ENCODE measurements at places on chromosomes 13 and 19. TPM values are rescaled to one million over a fixed set of nuclear protein-coding genes. Genes with fewer than 3 reads are reported as not detected.
A peak's percentile ranks its signal among the peaks of the same experiment; 100 is the strongest.

Gene ZIC2
- 0.15 TPM for total RNA-seq

Gene ZGLP1
- 3.3 TPM for total RNA-seq

Gene RBM42
- total RNA-seq = 51.4 TPM

Gene HSH2D
- total RNA-seq = 5.7 TPM

Gene ATP12A
- total RNA-seq = not detected

Gene FXYD7
- total RNA-seq = not detected

Gene ZNF333
- 28.5 TPM for total RNA-seq

Gene ATXN8OS
- total RNA-seq = not detected

Gene CGB1
- total RNA-seq = not detected

Gene MAST1
- 0.88 TPM for total RNA-seq

Gene ZNF729
- not detected for total RNA-seq

Gene LGALS4
- total RNA-seq = 0.88 TPM

Gene ZNF582
- total RNA-seq = 8.2 TPM

Gene LACC1
- 8.2 TPM for total RNA-seq

Gene GTF3A
- total RNA-seq = 175 TPM

- no peak for DNase-seq
Measured at GRCh38 chr13:30034458-30034795, 184.0 kb upstream of the UBL3 start.

GRCh38 chr19:33301144-33301899, 1.0 kb downstream of the CEBPA start:
- DNase-seq = peak; percentile 51

GRCh38 chr19:32673573-32673972, 1.4 kb downstream of the ANKRD27 start:
- DNase-seq = no peak

DNA sequence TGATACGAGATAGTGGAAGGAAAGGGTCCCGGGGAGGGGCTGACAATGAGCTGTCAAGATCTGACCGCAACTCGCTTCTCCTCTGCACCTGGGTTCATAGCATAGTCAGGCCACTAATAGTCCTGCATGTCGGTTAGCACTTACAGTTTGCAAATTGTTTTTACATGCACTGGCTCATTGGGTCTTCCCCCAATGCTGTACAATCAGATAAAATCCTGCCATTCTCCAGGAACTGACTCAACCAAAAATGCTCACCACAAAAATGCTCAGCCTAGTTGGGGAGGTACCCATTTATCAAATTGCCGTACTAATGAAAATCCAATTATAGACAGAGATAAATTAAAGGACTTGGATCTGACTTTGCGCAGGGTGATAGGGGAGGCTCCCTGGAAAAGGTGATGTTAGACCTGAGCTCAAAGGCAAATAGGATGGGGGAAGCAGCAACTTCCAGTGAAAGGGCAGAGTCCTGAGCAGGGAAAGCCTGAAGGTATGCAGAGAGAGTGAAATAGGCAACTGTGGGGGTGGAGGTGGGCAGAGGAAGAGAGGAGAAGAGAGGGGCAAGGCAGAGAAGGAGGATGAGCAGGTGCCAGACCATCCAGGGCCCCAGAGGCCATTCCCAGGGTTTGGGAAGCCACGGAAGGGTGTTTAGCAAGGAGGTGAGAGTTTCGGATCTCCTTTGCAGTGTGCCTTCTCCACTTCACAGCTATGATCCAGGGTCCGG, 326.1 kb upstream of the TSHZ3 start:
- no peak for DNase-seq

DNA sequence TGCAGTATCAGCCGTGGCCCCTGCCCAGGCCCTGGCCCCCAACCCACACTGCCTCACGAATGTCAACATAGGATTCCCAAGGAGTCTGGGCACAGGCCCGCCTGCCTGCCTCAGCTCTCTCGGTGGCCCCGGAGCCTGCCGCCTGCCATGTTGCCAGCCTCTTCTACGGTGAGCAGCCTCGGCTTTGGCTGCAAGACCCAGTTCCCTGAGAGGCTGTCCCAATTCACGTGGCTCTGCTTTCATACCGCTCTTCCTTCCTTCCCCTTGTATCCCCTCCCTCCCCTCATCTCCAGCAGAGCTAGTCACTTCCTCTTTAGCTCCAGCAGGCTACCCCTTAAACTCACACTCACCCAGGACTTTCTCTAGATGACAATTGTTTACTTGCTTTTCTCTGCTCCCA, 42.7 kb downstream of the SERP2 start:
- DNase-seq = no peak

DNA sequence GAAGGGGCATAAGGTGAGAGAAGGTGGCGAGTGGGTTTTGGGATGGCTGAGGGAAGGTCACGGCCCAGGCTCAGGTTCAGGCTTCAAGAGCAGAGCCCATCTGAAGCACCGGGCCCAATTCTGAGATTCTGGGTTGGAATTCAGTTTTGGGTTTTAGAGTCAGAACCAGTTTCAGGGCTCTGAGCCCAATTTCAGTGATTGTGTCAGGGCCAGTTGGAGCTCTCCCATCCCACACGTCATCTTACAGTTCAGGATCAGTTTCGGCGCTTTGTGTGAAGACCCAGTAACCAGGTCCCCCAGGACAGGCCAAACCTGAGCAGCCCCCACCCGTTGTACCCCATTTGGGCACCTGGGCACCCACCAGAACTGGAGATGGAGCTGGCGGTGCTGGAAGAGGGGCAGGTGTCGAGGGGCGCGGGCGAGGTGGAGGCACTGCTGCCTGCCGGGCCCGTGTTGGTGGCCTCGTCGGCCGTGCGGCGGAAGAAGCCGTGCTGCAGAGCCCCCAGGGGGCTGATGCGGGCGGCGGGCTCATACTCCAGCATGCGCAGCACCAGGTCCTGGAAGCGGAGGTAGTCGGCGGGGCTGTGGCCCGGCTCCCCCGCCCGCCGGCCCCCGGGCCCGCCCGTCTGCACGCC, 7.5 kb downstream of the DYRK1B start:
- no peak for DNase-seq

DNA sequence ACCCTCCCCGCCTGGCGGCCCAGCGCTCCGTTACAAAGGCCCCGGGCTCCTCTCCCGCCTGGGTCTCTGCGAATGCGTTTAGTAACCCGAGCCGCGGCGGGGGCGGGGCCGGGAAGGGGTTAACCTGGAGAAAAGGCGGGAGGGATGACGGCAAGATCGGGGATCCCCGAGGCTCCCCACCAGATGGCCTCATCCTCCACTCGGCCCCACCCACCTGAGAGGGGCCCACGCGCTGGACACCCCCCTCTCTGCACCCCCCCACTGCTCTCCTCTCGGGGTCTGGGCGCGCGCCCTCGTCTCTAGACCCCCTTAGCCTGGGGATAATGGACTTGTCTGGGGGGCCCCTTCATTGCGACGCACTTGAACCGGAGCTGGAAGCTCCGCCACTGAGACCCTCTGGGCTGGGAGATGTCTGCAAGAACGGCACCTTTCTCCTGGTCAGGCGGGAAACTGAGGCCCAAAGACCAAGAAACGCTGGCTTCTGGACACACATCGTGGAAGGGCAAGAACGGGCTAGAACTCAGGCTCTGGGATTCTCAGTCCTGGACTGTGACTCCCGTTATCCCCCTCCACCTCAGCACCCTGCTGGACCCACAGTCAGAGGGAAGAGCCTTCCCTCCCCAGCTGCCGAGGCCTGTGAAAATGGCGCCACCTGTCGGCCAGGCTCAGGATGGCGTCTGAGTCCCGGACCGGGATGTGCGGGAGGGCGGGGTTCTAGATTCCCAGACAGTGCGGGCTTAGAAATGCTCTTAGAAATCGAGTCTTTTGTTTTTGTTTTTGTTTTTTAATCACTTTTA, 2.9 kb upstream of the LTBP4 start:
- peak; percentile 93 for DNase-seq

GRCh38 chr19:4049432-4049831, 17.3 kb downstream of the ZBTB7A start:
- no peak for DNase-seq

DNA sequence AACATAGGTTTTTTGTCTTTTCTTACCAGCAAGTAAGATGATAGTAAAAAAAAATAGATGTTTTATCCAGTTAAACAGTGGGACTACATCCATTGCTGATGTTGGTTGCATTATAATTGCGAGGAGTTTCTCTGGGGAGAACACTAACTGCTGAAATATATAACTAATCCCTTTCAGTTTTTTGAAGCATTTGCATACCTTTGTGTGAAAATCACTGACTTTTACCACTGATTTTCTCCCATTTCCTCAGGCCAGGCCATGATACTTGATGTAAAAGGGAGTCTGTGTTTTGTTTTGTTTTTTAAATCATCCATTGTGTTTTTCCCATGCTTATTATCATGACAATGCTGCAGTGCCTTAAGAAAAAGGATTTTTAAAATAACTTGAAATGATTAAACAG, 699.5 kb downstream of the PCDH9 start:
- no peak for DNase-seq

- DNase-seq = no peak
Measured at GRCh38 chr19:13557756-13558398, 51.6 kb upstream of the CACNA1A start.

GRCh38 chr13:114056205-114057013, 76.0 kb downstream of the RASA3 start:
- no peak for DNase-seq

- no peak for DNase-seq
Measured at GRCh38 chr19:3684054-3684816, 16.0 kb downstream of the PIP5K1C start.

DNA sequence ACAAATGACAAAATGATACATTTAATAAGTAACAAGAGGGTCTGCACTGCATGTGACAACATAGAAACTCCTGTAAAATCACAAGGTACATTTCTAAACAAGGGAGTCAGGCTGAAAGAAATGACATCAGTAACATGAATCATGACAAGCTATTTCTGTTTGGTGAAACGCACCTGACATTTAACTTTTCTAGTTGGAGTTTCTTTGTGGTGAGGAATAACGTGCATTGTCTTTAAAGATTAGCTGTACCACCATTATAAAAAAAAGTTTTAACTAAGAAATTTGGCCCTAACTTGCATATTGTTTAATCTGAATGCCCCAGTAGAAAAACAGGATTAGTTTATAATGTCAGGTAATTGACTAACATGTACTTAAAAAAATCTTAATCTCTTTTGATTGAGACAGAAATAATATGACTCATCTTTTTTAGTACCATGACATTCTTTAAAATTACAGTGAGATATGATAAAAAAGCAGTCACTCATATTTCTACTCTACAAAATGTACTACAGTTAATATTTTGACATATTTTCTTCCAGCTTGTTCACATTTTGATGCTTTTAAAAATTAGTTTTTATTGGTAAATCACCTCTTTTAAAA, 418.2 kb downstream of the KLF12 start:
- no peak for DNase-seq

- DNase-seq = no peak
Measured at GRCh38 chr19:39304701-39305571, 8.7 kb downstream of the IFNL1 start.

- no peak for DNase-seq
Measured at GRCh38 chr13:97278435-97279411, 56.6 kb downstream of the MBNL2 start.

- DNase-seq = no peak
Measured at GRCh38 chr13:30737511-30738337, 2.4 kb downstream of the ALOX5AP start.

DNA sequence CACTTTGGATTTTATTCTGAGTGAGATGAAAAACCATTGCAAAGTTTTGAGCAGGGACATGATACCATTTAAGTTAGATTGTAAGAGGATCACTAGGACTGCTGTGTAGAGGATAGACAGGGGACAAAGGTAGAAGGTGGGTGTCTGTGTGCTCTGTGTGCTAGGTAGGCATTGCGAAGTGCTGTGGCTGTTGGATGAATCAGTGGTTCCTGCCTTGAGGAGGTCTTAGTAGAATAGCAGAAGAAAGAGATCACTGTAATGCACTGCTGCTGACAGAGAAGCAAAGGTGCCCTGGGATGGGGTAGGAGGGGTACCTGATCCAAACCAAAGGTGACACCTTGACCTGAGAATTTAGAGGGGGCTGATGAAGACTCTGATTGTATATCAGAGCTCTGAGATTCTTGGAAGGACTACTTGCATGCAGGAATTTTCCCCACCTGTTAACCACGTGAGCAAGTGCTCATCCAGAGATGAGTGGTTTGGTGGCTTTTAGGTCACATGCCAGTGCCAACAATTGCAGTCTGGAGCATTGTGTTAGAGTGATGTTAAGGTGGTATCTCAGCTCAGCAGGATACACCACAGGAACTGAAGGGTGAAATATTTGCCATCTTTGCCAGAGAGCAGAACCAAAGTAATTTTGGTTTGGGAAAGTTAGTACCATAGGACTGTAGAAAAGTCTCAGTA, 10.8 kb downstream of the WASF3 start:
- no peak for DNase-seq

GRCh38 chr19:5706876-5707573, 12.9 kb downstream of the LONP1 start:
- no peak for DNase-seq

DNA sequence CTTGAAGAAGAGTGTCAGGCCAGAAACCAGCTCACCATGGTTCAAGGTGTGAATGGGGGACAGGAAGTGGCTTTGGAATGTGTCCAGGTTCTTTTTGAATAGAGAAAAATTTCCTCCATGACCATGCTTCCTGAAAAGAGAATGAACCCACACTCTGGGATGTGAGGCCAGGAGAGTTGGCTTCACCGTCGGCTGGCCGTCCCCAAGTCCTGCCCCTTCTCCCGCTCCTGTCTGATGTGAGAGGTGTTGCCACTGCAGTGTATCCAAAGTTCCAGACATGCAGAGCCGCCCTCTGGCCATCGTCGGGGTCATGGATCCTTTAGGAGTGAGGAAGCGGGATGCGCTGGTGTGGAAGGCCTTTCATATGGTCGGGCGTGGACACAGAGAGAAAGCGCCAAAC, 101.2 kb downstream of the COL4A2 start:
- peak; percentile 16 for DNase-seq

DNA sequence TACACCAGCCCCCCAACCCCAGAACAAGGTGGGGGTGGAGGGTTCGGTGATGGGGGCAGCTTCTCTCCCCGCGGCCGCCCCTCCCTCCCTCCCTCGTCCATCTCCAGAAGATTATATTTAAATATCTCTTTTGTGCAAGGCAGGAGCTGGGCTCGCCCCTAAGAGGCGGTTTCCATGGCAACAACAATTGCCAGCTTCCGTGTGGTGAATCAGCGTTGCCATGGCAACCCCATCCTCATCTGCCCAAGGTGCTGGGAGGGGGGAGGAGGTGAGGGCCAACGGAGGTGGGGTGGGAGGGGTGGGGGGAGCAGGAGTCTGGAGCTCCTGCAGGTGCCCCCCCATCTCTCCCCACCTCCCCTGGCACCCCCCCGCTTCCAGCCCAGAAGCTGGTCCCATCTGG, 46.4 kb downstream of the CELF5 start:
- DNase-seq = no peak

GRCh38 chr13:97464561-97464960, 30.6 kb downstream of the RAP2A start:
- no peak for DNase-seq
